ENCODE measurements at places on chromosomes 12 and 14. TPM values are rescaled to one million over a fixed set of nuclear protein-coding genes. Genes with fewer than 3 reads are reported as not detected.

GRCh38 chr14:97077687-97078086, 280.5 kb downstream of the VRK1 start:
- no peak for DNase-seq

GRCh38 chr14:37988472-37988871, 219.2 kb upstream of the SSTR1 start:
- no peak for DNase-seq

- no peak for DNase-seq
These were observed 24.1 kb downstream of the TMEM229B start for GRCh38 chr14:67464377-67464776.

The AQP6 gene
- polyA plus RNA-seq = 0.09 TPM

DNA sequence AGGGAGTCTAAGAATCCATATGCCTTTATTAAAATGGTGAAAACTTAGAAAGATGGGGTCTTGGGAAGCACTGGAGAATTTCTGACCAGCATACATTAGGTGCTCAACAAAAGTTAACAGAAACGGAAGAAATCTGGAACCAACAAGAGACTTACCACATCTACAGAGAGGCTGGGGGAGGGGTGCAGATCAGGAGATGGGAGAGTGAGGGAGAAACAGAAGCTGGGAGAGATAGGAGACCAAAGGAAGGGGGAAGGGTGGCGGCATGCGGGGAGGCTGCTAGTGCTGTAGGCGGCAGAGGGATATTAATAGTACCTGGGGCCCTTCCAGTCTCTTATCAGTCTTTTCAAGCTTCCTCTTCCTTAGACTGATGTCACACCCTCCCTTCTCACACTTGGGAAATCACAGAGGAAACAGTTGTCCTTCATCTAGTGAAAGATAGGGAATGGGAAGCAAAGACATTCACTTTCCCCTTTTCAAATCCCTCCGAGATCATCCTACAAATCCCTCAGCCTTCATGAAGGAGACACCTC, 18.1 kb downstream of the ZBTB39 start:
- no peak for DNase-seq

The CCDC177 gene
- polyA plus RNA-seq = not detected

- no peak for DNase-seq
These were observed 318.4 kb upstream of the ATP2B1 start for GRCh38 chr12:90027041-90027440.

DNA sequence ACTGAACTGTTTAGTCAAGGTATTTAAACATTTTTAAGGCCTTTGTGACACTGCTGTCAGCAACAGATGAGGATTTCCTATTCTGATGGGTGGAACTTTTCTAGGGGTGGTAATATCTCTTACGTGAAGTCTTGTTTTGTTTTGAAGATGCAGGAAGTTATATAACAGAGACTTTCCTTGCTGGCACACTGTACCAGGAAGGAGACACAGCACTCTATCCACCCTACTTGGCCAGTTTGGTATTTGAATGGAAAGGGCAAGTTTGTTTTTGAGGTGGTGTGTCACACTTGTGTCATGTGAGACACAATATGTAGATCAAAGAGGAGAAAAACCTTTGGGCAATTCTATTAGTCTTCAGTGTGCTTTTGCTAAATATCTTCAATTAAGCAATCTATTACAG, 51.6 kb upstream of the SRP54 start:
- no peak for DNase-seq

GRCh38 chr12:54611715-54612149, 23.0 kb downstream of the LACRT start:
- no peak for DNase-seq

- DNase-seq = no peak
These were observed 2.8 kb upstream of the PYROXD1 start for GRCh38 chr12:21434699-21435098.

The DCN gene
- 1,243 TPM for polyA plus RNA-seq

DNA sequence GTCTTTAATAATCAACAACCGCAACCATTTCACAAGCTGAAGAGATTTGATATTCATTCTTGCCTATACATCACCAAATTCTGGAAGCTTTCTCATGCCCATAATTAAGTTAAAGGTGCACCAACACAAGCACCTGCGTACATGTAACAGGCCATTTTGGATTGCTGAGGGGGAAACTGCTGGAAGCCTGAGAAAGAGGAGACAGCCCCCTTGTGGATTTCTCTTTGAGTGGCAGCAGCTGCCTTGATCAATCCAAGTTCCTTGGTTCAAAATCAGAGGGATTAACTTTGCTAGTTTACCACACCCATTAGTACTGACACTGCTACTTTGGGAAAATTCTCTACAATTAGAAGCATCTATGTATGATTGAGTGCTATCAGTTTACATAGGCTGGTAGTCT, 321.1 kb downstream of the NOVA1 start:
- DNase-seq = no peak

- DNase-seq = no peak
These were observed 653 bp downstream of the PA2G4 start for GRCh38 chr12:56104815-56105608.

The OR6C2 gene
- not detected for polyA plus RNA-seq

The CLEC9A gene
- 0.12 TPM for polyA plus RNA-seq

The CAPZA3 gene
- polyA plus RNA-seq = not detected

DNA sequence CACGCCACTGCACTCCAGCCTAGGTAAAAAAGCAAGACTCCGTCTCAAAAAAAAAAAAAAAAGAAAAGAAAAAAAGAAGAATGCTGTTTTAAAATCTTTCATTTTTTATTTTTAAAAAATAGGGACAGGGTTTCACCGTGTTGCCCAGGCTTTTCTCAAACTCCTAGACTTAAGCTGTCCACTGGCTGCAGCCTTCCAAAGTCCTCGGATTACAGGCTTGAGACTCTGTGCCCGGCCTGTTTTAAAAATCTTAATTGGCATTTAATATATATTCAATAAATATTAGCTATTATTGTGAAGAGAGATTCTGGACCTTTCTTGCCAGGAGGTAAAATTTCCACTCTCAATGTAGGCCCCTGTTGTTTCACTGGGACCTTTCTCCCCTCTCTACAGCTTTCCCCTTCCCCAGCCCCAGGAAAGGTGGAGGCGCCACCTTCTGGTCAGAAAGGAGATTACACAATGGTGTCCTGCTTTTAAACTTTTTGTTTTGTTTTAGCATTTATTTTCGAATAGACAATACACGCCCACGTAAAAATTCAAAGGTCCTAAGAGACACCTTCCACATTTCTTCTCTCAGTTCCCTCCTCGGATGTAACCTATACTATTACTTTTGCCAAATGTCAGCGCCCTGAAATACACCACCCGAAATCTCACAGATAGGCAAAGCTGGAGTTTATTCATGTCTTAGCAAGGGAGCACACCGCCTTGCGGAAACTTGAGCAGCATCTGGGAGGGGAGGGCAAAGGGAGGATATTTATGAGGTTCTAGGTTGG, 23.8 kb upstream of the PHC1 start:
- peak; percentile 75 for DNase-seq

The HPD gene
- polyA plus RNA-seq = not detected

Measured in hindlimb muscle (tissue), 1 donor.